ENCODE measurements at places on chromosomes 5 and 9.
A peak's percentile ranks its signal among the peaks of the same experiment; 100 is the strongest.

GRCh38 chr5:13866792-13867191, 77.7 kb downstream of the DNAH5 start:
- no peak for DNase-seq

DNA sequence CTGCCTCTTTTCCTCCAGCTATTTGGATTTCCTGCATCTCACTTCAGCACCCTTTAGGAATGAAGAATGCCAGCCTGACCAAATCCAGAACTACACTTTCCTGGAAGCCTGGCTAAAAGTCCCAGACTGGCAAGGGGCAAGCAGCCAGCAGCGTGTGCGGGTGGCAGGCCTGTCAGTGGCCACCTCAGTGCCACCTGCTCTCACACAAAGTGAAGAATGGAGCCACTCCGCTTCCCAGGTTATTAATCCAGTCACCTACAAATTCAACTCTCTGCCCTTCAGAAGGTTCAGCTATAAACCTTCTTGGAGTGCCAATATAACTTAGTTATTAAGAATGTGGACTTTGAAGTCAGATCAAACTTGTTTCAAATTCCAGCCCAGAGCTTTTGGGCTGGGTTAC, 6.7 kb upstream of the ALDOB start:
- no peak for DNase-seq

DNA sequence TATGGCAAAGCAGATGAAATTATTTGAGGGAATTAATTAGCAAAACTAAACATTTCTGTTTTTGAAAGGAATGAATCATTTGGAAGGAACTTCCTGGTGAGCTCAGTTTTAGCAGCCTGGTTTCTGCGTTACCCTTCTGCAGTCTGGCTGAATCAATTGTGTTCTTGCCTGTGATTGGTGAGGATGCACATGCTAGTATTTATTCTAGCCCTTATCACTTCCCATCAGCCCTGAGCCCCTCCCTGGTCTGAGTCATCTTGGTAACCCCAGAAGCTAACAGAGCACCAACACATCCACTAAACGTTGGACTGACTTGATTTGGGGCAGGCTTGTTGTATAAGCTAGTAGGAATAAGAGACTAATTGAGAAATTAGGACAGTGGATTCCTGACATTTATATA, 6.6 kb downstream of the TJP2 start:
- DNase-seq: peak; percentile 60

DNA sequence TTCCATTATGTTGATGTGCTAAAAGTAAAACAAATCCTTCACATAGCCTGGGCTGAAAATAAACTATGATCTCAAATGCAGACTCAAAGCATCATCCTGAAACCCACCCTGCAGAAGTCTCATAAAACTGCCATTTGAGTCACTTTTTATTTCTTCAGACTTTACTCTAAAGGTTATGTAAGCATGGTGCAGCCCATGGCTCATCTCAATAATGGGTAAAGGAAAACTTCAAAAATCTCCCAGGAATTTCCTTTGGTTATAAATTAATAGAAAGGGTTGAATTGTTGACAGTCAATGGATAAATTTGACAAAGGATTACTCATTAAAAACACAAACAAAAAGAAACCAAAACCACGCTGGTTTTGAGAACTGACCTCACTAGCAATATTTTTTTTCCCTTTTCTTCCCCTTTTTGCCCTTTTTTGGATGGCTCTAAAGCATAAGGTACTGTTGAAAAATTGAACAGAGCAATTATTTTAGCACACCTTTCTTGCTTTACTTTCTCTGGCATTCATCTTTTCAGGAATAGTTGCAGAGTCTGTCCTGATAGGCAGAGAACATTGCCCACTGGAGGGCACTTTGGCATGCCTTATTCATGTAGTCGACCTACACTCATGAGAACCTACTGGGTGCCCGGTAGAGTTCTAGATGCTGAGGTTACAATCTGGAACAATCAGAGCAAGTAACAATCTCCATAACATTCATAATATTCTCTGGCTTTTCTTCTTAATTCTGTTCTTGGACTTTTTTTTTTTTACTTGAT, 191.4 kb downstream of the TMEM167A start:
- peak; percentile 7 for DNase-seq

GRCh38 chr5:150338546-150338945, 19.0 kb upstream of the TCOF1 start:
- no peak for DNase-seq

Measured in smooth muscle cell of the brain vasculature (primary cell).